ENCODE measurements at places on chromosomes 3 and 15.

- no peak for DNase-seq
Measured at GRCh38 chr3:55524565-55525244, 37.6 kb upstream of the WNT5A start.

DNA sequence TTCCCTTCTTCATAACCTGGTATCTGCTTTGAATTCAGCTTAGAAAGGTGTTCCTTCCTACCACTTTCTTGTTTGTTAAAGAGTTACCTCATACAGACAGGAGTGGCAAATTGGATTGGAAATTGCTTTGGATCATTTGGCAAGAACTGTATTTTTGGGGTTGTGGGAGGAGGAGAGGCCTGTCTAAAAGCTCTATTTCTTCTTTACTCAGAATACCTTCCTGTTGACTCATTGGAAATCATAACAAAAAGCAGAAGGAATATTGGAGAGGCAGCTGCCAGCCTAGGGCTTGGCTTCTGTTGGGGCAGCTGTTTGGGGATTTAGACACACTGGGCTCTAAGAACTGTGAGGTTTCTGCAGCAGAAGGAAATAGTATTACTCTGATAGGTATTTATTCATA, 14.2 kb downstream of the IQGAP1 start:
- peak; percentile 50 for DNase-seq

- no peak for DNase-seq
Measured at GRCh38 chr3:64520334-64520733, 167.5 kb downstream of the ADAMTS9 start.

DNA sequence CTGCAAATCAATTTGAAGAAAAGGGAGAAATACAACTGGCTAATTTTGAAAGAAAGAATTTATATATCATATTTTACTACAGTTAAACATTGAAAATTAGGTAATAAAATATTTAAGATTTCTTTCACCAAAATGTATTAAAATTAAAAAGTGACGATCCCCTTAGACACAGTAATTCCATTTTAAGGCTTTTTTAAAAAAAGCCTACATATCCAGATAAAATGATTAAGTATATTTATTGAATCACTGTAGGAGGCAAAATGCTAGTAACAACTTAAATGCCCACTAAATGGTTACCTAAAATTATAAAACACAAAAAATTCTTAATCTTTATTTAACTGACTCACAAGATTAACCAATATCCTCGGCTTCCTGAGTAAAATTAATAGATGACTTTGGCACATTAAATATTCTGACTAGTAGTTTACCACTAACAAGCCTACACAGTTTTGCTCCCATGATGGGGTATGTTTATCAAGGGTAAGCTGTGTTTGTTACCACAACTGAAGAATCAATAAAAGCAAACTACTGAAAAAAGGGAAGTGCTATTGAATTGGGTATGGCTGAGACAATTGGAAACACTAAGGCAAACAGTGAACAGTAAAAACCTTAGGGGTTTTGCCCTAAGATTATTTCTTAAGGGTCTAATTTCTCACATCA, 28.4 kb downstream of the ANKRD28 start:
- no peak for DNase-seq

- no peak for DNase-seq
Measured at GRCh38 chr15:49064281-49064653, 18.0 kb upstream of the SECISBP2L start.

GRCh38 chr3:165837058-165837525, at the start of gene BCHE:
BCHE (minus strand) TSS chr3:165837423; CDS start chr3:165831033, 6,390 bp downstream.
- no peak for DNase-seq
